ENCODE measurements at places on chromosomes 1 and 21.

DNA sequence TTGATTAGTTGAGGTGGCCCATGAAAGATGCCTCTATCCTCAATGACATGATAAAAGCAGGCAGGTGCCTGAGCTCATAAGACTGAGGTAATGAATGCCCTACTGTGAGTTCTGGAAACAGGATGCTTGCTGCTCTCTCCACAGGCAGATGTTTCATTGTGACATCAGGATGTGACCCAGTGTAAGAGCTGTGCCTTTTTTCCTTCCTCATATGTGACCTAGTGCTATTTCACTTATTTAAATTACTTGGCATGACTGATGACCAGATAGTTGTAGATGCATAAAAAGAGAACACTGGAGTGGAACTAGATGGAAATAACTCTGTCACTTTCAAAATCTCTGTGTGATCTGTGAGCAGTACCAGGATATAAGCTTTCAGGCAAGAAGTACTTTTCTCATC lies 31.9 kb downstream of the KIF14 start:
- no peak for DNase-seq

GRCh38 chr21:34183331-34183928 lies 110.1 kb downstream of the MRPS6 start:
- DNase-seq, result no peak

GRCh38 chr1:30041741-30042437 lies 681.5 kb downstream of the MATN1 start:
- no peak for DNase-seq

DNA sequence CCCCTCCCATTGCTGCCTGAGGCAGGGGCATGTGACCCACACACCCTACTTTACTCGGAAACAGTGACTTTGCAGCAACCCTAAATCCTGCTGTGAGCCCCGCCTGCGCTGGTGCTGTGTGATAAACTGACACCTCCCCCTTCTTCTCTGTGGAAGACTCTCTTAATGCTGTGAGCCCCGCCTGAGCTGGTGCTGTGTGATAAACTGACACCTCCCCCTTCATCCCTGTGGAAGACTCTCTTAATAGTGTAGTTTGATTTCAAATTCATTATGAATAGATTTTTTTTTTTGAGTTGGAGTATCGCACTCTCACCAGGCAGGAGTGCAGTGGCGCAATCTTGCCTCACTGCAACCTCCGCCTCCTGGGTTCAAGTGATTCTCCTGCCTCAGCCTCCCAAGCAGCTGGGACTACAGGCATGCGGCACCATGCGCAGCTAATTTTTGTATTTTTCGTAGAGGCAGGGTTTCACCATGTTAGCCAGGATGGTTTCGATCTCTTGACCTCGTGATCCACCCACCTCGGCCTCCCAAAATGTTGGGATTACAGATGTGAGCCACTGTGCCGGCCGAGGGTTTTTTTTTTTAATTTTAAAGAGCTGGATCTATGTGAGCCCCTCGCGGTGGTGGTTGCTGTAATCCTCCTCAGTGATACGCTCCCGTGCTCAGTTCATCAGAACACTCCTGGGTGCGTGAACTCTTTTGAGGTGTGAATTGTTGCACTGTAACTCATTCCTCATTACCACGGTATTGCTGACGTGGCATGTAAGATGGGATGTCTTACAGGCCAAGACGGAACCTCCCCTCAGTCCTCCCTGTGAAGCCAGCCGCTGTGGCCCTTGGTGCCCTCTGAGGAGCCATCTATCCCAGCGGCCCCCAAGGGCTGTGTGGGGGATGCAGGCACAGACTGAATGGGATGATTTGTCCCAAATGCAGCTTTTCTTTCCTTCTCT lies 60.3 kb downstream of the GALNT2 start:
- DNase-seq, result no peak

DNA sequence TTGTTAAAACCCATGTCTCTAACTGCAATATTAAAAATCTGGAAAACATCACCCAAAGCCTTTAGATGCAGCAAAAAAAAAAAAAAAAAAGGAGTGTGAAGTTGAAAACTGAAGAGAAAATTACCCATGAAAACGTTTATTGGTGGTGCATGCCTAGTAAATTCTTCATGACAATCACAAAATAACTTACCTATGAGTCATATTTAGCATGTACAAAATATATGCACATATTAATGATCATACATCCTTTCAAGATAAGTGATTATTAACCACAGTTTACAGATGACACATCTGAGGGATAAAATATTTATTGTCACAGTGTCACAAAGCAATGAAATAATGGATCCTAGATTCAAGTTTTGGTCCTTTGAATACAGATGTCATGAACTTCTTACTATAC lies 505.2 kb upstream of the NR5A2 start:
- no peak for DNase-seq

- DNase-seq, result no peak
Measured at GRCh38 chr1:119946724-119947123, 50.4 kb upstream of the ADAM30 start.

- no peak for DNase-seq
Measured at GRCh38 chr1:15411593-15412137, 2.0 kb downstream of the EFHD2 start.

DNA sequence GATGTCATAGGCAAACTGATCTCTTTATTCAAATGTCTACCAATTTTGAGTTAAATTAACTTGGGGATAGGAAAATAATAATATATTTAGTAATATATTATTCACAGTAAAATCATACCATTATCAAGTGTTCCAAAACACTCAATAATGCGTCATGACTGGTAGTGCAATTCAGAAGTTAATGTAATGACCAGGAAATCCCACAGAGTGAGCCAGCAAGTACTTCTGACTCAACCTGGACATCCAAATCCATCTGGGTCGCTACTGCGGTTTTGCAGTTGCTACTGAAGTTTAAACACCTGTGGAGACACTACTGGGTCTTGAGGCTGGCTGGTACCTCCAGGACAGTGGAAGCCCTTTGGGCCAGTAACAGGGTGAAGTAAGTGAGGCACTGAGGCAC lies 44.8 kb downstream of the DPYD start:
- DNase-seq, result no peak

- DNase-seq, result no peak
Measured at GRCh38 chr1:176989754-176990153, 174.8 kb downstream of the ASTN1 start.

GRCh38 chr1:154386643-154387352 lies 18.3 kb upstream of the IL6R start:
- no peak for DNase-seq

DNA sequence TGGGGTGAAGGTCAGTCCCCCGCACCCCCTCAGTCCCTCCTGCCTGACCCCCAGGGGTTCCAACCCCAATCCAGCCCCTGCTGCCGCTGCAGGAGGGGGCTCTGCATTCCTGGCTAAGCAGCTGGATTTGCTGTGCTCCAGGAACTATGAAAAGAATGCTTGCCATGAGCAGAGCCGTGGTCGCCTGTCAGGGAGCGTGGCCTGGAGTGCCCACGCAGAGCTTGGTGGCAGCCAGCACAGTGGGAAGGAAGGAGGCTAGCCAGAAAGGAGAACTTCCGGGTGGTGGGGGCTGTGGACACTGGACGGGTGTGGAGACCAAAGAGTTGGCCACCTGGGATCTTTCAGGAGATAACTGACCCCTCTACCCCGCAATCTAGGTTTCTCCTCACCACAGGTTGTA lies 5.6 kb downstream of the COL8A2 start:
- no peak for DNase-seq

GRCh38 chr1:3529099-3529729 lies 74.7 kb downstream of the ARHGEF16 start:
- DNase-seq, result no peak

GRCh38 chr1:17828991-17829390 lies 73.9 kb downstream of the ACTL8 start:
- DNase-seq, result no peak

DNA sequence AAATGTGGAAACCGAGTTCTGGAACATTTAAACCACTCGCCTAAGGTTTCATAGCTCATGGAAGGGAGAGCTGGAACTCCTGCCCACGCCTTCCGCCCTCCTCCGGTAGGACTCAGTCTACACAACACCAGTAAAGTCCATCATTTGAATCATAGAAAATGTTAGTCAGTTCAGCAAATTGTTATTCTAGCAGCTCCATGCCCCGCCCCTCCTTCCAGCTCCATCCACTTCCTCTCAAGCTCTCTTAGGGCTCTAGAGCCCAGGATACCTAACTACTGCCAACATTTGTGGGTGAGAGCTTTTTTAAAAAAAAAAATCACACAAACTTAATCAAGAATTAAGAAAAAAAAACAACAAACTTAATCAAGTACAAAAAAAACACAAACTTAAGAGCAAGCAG lies 121.8 kb downstream of the TBX15 start:
- no peak for DNase-seq

DNA sequence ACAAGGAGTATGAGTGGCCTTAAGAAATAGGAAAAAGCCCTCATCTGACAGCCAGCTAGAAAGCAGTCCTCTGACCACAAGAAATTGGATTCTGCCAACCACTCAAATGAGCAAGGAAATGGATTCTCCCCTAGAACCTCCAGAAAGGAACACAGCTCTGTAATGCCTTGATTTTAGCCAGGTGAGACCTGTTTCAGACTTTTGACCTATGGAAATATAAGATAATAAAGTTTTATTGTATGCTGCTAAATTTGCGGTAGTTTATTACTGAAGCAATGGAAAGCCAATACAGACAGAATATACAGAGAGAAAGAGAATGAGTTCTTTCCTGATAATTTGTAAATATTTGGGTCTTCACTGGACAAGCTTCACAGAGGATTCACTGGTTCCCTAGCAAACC lies 28.8 kb upstream of the SELE start:
- DNase-seq, result no peak

- no peak for DNase-seq
Measured at GRCh38 chr21:27580276-27580675, 613.4 kb upstream of the ADAMTS5 start.

DNA sequence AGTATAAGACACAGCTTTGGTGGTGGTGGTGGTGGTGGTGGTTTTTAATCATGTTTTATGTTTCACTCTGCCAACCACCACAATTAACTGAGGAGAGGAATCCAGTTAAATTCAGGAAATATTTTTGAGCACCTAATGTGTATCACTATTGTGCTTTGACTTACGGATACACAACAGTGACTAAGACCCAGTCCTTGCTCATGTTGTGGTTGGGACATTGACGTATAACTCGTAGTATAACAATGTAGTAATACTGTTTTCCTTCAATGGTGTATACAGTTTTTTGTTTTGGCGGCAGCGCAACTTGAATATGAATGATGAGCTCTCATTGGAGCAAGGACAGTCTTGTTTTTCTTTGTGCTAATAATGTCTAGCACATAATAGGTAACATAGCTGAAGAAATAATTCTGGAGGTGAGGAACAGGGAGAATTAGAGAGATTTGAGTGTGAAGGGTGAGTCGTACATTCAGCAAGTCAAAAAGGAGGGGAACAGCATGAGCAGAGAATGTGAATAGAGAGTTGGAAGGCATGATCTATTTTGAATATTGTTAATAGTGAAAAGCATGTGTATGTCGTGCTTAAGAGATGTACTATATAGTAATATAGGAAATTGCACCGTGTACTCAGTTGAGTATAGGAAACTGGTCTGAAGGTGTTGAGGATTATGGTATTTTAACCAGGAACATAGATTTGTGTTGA lies 5.5 kb downstream of the CACYBP start:
- no peak for DNase-seq

DNA sequence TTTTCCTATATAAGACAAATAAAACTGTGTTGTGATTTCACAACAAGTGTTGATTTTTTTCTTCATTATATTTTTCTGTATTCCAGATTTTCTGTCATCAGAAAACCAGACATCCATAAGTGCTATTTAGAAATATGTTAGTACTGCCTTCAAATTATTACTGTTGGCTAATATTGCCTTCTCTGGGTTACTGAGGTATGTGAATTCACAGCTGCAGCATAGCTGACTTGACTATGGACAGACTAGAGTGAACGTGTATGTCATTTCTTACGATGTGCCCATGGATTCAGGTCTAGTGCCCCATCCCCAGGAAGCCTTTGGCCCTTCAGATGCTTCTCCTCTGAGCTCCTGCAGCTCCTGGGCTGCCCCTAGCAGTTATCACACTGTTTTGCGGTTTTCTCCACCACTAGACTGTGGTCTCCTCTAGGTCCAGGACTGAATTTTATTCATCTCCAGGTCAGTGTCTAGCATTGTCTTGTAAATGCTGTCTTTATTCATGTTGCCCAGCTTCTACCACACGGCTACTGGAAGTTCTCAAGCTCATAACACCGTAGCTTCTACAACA lies 118.5 kb downstream of the FGGY start:
- no peak for DNase-seq

- no peak for DNase-seq
Measured at GRCh38 chr1:29969576-29969975, 733.3 kb downstream of the PTPRU start.

- no peak for DNase-seq
Measured at GRCh38 chr21:35053356-35054096, 4.4 kb upstream of the RUNX1 start.

- peak; percentile 67 for DNase-seq
Measured at GRCh38 chr1:201686714-201687455, 142.1 kb upstream of the IPO9 start.

DNA sequence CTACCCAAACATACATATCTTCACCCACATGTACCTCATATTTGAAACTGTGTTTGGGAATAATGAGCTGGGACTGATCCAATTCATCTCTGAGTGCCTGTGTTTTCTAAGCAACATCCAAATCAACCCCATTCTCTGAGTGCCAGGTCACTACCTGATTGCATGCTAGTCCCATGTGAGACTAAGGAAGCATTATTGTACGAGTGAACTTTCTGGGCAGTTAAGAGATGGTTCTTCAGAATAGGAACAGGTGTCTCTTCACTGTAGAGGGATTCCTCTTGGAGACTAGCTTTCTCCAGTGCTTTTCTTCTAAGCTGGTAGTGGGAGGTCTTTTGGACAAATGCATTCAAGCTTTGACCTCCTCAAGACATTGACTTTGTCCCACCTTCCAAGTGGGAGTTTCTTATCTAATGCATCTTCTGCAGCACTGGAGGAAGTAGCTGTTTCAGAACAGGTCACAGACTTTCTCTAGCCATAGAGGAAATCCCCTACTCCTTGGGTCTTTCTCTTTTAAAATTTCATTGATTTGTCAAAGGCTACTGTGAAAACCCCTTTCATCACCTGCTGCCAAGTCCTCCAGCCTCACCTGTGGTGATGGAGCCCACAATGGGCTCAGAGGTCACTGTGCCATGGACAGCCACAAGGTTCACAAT lies 172.0 kb upstream of the KIAA0040 start:
- no peak for DNase-seq
